Activated naive CD4-positive, alpha-beta T cell treated with anti-CD3 and anti-CD28 coated beads for 36 hours (primary cell): ENCODE measurements at places on chromosomes 11 and 22.

DNA sequence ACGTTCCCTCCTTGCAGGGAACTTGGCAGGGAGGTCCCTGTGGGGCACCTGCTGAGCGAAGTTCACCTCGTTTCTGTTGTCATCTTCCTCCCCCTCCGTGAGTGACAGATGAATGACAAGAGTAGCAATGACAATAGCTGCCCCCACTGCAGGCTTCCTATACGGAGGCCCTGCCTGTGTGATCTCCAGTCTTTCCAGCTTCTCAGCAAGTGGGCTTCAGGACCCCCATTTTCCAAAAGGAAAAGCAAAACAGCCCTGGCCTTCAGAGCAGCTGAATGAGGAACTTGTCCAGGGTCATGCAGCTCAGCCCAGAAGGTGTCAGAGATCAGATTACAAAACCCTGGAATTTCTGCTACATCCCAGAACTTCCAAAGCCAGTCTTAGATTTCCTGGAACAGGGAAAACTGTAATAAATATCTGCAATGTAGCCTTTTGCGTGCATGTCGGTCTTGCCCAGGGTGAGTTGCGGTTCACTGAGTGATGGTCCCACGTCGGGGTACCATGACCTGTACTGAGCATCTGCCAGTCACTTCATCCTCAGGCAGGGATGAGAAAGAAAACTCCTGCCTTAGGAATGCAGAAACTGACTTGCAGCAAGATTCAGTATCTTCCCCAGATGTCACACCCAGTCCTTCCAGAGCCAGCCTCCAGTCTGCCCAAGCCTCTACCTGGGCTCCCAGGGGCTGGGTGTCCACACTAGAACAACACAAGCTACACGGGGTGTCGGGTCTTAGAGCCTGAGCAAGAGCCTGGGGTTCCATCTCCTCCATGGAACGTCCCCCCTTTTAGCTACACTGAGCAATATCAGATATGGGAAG is 1457.0 kb downstream of the BRD1 start:
- no peak for DNase-seq

DNA sequence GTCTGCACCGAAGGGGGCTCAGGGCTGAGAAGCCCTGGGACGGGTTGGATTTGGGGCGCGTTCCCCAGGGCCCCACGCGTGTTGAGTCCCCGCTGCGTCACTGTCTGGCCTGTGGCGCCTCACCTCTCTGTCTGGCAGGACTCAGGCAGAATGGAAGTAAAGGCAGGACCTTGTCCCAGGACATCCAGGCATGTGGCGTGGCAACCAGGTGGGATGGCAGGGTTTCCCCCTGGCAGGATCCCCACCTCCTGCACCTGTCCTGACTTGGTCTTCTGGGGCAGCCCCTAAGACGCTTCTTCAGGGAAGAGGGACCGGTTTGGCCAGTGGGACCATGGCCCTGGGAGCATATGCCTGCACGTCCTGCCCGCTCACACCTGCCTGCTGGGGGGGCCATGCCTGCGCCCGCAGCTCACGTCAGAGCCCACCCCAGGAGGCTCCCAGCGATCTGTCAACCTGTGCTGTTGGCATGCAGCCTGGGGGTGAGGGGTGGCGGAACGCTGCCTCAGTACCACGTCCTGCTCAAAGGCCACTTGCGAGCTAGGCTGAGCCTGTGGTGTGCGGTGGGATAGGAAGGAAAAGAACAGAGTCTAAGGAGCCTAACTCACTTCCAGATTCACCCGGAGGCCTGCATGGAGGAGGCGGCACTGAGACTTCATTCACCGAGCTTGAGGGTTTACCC is 72.7 kb downstream of the KCNQ1 start:
- no peak for DNase-seq

DNA sequence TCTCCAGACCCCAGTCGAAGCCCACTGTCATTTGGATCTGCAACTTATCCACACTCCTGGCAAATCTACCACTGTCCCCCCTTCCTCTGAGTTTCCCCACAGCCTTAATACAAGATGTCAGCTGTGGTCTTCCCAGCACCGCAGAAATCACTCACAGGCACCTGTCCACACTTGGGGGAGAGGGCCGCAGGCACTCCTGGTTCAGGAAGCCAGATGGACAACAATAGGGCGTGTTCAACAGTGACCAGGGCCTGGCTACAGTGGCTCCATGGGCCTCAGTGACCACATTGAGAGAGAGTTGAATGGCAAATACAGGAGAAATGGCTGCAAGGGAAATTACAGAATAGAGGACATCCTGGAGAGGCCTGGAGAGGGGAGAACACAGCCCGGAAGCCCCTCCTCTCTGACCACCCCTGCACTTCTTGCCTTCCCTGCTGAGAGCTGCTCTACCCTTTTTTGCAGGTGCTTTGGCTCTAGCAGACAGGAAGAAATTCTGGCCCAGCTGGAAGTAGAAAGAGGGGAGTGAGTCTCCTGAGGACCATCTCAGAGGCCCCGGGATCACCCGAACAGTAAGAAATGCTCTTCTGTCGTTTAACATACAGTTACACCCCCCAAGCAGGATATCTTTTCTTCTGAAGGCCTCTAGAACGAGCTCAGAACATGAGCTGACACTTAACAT is 164.6 kb downstream of the FEZ1 start:
- DNase-seq = no peak

GRCh38 chr11:32847511-32847910 is 17.8 kb downstream of the PRRG4 start:
- DNase-seq = no peak

DNA sequence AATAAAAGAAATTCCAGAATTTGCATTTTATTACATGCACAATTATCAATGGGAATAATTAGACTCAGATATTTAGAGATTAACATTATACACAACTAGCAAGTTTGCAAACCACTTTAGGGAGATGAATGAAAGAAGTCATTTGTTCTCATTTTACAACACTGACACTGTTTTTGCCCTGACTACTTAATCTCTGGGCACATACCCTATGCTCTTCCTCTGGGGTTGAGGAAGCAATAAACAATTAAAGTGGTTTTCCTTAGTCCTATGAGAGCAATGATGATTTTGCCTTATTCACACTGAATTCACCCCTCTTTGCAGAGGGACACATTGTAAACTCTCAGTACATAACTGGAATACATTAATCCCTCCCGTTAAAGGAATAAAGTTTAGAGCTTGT is 72.7 kb downstream of the TRPC6 start:
- DNase-seq = no peak

- peak; percentile 25 for DNase-seq
These were observed 789 bp downstream of the SIK2 start for GRCh38 chr11:111602865-111603610.

DNA sequence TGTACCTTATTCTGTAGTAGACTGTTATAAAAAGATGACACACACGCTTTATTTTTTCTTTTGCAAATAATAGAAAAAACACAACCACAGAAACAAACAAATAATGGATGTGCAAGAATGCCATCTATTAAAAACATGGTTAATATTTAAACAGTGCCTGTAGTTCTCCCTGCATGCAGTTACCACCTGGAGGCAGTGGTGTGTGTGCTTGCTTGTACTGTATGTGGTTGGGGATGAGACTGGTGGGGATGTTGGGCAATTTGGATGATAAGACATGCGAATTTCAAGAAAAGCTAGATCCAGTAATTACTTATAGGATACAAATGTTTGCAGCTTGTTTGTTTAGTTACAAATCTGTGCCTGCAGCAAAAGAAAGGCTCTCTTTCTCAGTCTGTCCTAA is 3.6 kb downstream of the C11orf87 start:
- no peak for DNase-seq

- DNase-seq = peak; percentile 51
These were observed 288.1 kb downstream of the ETS1 start for GRCh38 chr11:128299132-128299726.
